NCI-H2171 (cell line): ENCODE measurements at places on chromosomes 1 and 21.

DNA sequence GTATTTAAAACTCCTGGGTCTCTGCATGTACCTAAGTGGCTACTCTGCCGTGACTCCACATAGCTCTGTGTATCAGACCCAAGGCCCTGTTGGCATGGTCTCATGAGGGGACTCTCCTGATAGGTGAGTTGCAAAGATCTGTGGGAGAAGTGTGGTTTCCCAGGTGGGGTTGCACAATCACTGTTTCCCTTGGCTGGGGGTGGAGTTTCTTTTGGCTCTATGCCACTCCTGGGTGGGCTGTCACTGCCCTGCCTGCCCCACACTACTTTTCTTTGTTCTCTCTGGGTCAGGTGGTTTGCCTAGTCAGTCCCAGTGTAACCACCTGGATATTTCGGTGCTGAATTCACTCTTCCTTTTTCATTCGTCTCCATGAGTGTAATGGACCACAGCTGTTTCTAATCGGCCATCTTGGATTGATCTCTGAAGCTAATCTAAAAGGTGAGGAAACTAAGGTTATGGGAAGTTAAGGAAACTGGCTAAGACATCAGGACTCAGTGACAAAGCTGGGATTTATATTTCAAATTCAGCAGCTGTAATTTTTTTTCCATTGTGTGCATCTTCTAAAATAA lies 97.1 kb upstream of the CACYBP start:
- no peak for DNase-seq

DNA sequence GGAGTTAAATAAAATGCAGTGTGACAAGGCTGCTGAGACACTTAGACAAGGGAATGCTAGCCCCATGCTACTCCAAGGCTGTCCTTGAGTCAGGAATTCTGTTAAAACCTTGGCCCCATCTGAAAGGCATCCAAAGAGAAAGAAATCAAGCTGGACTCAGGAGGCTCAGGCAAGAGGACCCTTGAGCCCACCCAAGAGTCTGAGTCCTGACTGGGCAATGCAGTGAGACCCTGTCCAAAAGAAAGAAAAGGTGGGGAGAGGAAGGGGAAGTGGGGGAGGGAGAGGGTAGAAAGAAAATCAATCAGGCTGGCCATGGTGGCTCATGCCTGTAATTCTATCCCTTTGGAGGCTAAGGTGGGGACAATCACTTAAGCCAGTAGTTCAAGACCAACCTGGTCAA lies 26.7 kb downstream of the CLSTN1 start:
- no peak for DNase-seq

DNA sequence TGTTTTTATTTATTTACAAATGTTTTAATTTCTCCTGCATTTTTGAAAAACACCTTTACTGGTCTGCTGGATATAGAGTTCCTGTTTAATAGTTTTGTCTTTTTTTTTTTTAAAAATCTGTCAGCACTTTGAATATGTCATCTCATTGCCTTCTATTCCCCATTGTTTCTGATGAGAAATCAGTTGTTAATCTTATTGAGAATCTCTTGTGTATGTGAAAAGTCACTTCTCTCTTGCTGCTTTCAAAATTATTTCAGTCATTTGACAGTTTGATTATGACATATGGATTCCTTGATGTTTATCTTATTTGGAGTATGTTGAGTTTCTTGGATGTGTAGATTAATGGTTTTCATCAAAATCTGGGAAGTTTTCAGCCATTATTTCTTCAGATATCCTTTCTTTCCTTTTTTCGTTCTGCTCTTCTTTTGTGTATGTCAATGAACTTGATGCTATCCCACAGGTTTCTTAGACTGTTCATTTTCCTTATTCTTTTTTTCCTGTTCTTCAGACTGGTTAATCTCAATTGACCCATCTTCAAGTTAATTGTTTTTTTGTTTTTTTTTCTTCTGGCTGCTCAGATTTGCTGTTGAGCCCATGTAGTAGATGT lies 51.2 kb upstream of the CCDC190 start:
- no peak for DNase-seq

DNA sequence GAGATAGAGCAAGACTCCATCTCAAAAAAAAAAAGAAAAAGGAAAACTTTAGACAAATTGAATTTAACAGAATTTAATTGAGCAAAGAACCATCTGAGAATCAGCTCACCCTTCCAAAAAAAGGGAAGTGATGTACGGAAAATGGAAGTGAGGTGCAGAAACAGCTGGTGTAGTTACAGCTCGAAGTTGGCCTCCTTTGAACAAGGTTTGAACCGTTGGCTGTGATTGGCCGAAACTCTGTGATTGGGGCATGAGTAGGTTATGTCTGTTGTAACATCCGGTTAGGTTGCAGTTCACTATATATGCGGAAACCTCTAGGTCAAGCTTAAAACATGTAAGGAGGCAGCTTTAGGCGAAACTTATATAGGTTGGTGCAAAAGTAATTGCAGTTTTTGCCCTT lies 97.9 kb upstream of the KIF26B start:
- no peak for DNase-seq

GRCh38 chr1:213389061-213389581 lies 338.1 kb downstream of the RPS6KC1 start:
- no peak for DNase-seq

GRCh38 chr21:21463456-21463855 lies 465.2 kb downstream of the NCAM2 start:
- no peak for DNase-seq

DNA sequence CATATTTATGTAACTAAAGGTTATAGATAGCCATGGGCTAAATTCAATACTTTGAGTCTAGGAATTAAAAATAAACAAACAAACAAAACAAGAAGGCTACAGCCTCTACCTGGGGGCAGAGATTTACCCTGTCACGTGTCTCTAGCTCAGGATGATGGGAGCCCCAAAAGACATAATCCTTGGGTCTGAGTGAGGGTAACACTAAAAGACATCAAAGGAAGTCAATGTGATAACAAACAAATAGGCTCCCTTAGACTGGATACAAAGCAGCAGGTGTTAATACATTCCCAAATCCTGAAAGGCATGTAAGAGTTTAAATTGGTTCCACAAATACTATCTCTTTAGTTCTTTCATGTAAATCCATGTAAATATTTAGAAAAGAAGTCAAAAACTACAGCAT lies 10.7 kb downstream of the MYSM1 start:
- DNase-seq, result no peak

DNA sequence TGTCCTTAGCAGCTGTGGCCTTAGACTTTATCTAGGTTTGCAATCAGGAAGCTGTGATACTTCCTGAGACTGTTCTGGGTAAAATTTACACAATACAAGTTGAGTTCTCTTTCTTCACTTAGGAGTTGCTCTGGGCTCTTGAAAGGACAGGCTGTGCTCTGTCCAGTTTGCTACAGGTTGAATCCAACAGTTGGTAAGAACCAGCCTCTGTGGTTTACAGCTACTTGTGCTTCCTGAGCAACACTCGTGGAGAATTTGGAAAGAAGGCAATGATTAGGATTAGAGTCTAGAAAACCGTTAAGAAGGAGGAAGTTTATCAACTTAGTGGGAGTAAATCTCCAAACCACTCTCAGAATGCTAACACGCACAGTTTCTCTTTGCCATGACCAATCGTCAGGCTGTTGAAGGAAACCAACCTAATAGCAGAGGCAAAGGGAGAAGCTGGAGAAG lies 26.8 kb downstream of the GFI1 start:
- DNase-seq, result no peak

DNA sequence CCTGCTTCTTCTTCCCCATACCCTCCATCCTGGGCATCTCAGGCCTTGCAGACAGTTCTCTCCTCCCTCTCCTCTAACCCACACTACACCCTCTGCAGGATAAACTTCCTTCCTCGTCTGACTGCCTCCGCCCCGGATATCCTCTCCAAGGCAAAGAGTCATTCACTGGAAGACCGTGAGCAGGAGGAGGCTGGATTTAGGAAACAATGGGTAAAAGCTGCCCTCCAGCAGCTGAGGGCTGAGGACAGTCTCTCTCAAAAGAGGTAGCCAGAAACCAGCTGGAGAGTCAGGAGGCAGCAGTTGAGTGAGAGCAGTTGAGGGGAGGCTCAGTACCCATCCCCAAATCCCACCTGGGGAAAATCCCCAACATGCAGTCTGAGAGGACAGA lies 1.4 kb downstream of the CSRP1 start:
- DNase-seq, result no peak

DNA sequence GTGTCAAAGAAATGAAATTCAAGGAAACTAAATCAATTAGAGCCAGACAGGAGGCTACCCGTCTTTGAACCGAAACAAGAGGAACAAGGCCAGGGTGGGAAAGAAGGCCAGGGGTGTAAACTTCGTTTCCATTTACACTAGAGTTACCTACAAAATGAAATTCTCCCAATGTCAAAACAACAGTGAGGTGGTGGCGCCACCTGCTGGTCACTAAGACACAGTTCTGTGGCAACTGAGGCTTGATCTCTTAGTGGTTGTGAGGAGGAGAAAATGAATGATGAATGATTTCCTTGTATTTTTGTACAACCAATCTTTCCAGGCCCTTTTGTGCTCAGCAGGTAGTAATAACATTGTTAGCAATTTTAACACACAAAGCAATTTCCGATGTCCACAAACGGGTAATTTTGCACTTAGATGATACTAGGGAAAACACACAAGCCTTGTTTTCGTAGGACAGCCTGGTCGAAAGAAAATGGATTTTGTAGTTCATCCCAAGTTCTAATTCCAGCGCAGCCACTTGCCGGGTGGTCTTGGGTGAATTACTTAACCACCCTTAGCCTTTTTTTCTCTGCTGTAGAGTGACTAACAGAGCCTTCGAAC lies 54.8 kb upstream of the SOD1 start:
- peak; percentile 27 for DNase-seq

GRCh38 chr1:196136396-196136795 lies 471.8 kb downstream of the KCNT2 start:
- DNase-seq, result no peak
